ENCODE measurements at places on chromosomes 13 and 19.

GRCh38 chr19:41774515-41774980 is 19.2 kb downstream of the CEACAM6 start:
- no peak for DNase-seq

DNA sequence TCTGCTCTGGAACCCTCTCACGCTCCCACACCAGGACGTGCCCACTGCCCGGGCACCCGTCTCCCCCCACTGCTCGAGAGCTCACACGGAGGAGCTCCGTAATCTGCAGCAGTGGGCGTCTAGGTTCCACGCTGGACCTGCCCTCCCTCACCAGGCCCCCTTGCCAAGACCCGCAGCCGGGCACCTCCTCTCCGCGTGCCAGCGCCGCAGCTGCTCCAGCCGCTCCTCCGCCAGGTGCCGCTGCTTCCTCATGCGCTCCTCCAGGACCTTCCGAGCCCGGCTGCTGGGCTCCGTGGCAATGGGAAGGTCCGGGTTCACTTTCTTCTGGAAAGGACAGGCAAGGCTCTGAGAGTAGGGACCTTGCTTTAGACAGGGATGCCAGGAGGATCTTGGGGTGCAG is 35.0 kb upstream of the MATK start:
- no peak for DNase-seq

- no peak for DNase-seq
These were observed 11.5 kb downstream of the MPND start for GRCh38 chr19:4354897-4355296.

DNA sequence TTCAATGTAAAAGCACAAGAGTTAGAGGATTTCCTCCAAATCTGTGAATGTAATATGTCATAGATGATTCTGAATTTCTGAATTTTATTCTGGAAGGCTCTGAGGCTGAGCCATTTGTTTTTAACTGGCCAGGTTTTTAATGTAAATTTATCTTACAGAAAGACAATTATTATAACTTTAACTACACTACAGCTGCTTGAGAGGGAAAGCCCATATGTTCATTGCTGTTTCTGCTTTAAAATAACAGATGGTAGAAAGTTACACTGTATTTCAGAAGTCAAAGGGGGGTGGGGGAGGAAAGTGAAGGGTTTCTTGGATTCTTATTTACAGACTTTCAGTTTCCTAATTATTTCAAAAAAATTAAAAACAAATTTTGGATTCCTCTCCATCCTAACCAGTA is 62.8 kb downstream of the DNAJC15 start:
- DNase-seq: no peak

- DNase-seq: no peak
These were observed 125.9 kb downstream of the COL4A2 start for GRCh38 chr13:110433014-110433413.

DNA sequence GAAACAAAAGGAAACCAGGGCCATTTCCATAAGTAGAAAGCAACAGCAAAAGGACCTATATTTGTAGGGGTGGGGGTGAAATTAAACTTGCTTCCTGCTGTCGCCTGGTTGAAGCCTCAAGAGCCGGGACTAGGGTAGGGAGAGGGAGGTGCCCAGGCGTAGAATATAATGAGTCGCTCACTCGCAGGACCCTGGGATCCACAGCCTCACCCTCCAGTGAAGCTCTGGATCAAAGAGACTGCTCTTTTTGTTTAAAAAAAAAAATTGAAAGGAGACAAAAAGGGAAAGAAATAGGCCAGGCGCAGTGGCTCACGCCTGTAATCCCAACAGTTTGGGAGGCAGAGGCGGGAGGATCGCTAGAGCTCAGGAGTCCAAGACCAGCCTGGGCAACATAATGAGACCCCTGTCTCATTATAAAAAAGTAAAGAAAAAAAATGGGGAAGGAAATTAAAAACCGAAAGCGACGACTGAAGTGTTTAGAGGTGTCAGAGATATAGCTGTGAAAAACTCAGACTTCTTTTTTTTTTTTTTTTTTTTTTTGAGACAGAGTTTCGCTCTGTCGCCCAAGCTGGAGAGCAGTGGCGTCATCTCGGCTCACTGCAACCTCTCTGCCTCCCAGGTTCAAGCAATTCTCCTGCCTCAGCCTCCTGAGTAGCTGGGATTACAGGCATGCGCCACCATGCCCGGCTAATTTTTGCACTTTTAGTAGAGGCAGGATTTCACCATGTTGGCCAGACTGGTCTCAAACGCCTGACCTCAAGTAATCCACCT is 10.9 kb upstream of the ADGRE5 start:
- no peak for DNase-seq

DNA sequence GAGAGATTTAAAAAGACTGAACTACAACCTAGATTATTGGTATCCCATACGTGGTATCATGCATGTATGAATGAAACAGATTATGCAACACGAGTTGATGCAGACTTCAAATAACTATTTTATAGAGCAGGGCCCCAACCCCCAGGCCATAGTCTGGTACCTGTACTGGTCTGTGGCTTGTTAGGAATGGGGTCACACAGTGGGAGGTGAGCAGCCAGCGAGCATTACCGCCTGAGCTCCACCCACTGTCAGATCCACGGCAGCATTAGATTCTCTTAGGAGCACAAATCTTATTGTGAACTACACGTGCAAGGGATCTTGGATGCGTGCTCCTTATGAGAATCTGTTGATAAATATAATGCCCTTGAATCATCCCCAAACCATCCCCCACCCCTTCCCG is 320.2 kb downstream of the TBC1D4 start:
- no peak for DNase-seq

GRCh38 chr13:104314926-104315535 is 1248.8 kb upstream of the SLC10A2 start:
- DNase-seq: no peak

- no peak for DNase-seq
These were observed 60.7 kb downstream of the ZNF429 start for GRCh38 chr19:21566073-21566472.

Measured in hippocampal formation (tissue), 2 donors.